H9 (cell line): ENCODE measurements at places on chromosomes 2 and 18.
A peak's percentile ranks its signal among the peaks of the same experiment; 100 is the strongest.

DNA sequence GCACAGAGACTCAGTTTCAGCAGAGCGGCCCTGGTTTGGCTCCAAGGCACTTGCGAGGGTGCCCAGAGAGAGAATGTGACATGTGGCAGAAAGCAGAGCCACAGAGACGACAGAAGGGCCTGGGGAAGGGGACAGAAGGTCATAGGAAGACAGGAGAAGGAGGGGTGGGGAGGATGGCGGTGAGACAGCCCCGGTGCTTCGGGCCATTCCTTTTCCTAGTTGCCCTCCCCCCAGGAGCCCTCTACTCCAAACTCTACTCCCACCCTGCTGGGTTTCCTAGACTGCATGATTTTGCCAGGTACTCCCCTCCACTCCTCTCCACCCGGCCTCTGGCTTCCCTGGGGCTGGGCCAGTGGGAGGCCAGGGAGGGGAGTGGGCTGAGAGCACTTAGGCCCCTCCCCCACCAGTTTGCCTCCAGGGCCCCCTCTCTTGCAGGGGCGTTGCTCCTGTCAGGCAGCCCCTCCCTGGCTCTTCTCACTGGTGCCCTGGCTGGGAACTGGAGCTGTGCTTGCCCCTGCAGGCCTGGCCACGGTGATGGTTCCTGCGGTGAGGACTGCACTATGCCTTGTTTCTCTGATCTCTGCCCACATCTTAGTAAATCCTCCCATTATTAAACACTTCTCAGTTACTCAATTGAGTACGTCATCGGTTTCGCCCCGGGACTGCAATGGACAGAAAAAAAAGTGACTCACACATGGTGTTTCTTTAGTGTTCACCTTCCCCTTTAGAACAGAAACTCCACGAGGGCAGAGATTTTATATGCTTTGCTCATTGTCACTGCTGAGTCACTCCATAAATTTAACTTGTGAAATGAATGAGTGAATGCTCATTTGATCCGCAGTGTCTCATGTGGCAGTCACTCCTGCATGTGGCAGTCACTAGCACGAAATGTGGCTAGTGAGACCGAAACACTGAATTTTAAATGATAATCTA, 58.7 kb upstream of the SP3 start:
- DNase-seq: peak; percentile 78

DNA sequence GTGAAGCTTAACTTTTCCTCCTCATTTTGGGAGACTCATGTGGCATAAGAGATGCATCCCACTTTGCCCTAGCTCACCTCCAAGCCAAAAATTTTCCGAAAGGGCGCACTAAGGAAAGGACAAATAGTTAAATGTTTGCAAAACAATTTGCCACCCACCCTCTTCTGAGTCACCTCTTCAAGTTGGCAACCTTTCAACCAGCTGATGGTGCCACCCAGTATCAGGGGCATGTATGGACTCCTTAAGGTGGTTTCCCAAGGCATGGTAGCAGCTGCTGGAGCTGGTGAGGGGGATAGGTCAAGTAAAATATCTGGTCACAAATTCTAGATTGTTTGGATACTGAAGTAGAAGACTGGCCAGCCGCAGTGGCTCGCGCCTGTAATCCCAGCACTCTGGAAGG, 17.2 kb upstream of the ITGAV start:
- DNase-seq: no peak

- DNase-seq: no peak
Observed at GRCh38 chr2:39150890-39151497, 30.1 kb upstream of the SOS1 start.

DNA sequence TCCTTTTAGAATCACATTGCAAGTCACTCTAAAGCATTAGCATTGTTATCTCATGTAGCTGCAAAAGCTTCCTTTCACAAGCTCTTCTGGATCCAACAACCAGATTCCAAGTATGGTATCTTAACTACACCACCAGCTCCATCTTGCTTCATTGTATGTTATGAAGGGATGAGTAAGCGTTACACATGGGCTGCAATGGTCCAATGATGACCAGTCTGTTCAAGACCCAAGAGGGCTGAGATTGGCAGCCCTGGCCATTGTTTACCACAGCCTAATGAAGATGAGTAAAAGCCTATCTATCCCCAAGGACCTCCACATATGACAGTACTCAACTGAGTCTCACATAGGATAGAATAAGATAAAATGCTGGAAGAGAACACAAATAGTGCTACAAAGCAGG, 6.3 kb downstream of the CFLAR start:
- DNase-seq: no peak

DNA sequence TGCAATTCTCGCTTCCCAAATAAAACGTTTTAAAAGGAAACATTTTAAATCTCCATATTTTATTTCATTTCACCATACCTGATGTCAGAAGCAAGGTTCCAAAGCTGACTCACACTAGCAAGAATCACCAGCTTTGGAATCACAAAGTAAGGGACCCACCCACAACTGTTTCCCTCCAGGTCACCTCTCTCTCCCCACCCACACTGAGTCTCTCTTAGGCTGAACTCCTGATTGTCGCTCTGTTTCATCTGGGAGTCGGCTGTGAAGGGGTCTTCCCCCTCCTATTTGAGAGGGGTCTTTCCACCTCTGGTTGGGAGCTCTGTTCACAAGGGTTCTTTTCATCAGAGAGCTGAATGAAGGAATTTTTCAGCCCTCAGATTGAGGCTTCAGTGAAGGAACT, 128.1 kb downstream of the L3MBTL4 start:
- DNase-seq: no peak

DNA sequence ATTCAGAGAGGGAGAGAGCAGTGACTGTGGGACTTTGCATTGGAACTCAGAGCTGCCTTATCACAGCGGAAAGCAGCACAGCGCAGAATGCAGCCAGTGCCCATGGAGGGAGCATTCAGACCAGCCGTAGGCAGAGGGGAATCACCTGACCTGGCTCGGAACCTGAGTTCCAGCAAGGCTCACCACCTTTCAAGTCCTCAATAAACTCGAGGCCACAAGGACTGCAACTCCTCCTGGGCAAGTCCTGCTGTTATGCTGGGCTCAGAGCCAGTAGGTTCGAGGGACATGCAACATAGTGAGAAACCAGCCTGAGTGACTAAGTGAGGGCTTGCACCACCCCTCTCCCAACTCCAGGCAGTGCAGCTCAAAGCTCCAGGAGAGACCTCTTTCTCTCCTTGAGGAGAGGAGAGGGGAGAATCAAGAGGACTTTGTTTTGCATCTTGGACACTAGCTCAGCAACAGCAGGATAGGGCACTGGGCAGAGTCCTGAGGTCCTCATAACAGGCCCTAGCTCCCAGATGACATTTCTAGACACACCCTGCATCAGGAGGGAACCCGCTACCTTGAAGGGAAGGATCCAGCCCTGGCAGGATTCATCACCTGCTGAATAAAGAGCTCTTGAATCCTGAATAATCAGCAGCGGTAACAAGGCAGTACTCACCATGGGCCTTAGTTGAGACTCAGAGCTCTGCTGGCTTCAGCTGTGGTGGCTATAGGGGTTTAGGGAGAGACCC, 136.8 kb upstream of the OTOS start:
- no peak for DNase-seq

DNA sequence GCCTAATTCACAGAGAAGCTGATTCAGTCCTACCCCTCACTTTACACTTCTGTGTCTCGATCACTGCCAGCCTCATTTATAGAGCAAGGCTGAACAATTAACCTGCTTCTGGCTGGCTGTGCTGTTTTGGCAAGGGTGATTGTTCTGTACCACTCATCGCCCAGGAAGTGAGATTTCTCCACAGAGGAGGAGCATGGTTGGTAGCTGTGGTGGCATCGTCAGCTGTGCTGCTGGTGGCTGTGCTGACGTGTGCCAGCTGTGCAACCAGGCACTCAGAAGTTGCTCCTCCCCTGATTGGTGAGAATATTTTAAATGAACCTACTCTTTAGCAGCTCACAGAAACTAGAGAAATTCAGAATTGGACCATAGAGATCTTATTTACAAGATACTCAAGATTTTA, 158.3 kb downstream of the EML6 start:
- no peak for DNase-seq

DNA sequence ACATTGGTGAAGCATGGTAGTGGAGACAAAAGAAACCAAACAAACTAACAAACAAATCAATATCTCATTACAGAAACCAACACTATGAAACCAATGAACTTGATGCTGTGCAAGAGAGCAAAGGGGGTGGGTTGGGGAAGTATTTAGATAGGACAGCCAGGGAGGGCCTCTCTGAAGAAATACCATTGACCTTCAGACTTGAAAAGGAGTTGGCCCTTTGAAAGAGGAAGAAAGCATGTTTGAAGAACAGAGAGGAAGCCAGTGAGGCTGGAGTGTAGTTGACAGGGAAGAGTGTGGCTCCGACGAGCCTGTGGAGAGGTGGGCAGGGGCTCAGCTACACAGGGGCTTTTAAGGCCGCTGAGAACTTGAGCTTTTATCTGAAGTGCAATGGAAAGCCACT, 151.0 kb upstream of the GATA6 start:
- no peak for DNase-seq

- no peak for DNase-seq
Observed at GRCh38 chr18:78542204-78542603, 437.4 kb upstream of the SALL3 start.

- no peak for DNase-seq
Observed at GRCh38 chr2:168146892-168147810, 100.2 kb downstream of the STK39 start.

GRCh38 chr2:235584638-235585007, 90.8 kb downstream of the AGAP1 start:
- DNase-seq: no peak

DNA sequence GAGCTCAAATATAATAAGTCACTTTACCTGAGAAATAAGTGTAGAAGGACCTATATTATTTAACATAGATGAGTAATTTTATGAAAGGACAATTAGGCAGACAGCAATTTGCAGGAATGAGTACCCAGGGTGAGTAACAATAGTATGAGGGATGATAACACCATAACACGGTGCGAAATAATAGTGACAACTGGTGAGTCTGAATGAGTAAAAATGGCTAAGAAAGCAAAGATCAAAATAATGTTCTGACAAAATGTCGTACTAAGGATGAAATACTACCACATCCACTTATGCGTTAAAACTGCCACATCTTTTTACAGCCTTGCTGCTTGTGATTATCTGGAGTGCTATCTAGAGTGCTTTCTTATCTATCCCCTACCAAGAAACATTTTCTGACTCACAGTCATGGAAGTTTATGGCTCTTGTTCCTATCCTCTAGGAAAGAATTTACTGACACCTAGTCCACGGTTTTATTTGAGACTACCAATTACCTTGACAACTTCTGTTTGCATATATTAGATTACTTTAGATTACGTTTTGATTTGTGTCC, 929.7 kb downstream of the LRP1B start:
- no peak for DNase-seq

DNA sequence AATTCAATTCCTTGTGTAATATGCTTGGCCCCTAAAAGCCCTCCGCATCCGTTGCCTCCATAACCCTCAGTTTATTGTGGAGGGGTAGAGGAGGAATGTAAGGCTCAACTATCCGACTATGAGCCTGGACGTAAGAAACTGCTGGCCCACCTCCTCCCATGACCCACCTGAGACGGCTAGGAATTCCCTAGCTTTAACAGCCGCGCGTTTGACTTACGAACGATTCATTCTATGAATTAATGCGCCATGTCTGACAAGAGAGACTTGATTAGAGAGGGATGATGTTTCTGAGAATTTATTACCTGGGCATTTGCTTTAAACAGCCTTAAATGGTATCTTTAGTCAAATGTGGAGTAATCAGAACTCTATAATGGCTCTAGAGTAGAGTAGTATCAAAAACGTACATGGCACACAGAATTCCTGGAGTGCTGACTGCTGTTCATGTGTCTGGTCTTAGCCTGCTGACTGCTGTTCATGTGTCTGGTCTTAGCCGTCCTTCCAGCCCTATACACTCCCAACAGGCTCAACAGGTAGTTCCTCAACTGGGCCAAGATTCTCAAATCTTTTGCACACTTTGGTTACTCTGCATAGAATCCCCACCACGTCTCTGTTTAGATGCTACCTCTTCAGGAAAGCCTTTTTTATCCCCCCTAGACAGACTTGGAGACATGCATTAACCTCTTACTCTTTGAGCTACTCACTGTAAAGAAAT, 899 bp upstream of the GFPT1 start:
- no peak for DNase-seq

- no peak for DNase-seq
Observed at GRCh38 chr2:209368914-209369313, 54.9 kb upstream of the MAP2 start.

DNA sequence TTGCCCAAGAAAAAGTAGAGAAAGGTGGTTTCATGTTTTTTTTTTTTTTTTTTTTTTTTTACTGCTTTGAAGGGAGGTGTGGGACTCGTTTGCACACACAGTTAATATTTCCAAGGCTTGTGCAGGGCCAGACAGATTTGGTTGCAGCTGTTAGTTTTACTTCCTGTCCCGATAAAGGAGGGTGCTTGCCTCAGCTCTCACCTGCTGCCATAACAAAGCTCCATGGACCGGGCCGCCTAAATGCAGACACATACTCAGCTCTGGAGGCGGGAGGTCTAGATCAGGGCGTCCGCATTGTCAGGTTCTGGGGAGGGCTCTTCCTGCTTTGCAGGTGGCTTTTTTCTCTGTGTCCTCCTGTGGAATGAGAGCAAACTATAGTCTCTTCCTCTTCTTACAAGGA, 69.9 kb downstream of the ODC1 start:
- no peak for DNase-seq

- no peak for DNase-seq
Observed at GRCh38 chr2:15875969-15876705, 64.2 kb upstream of the MYCN start.

DNA sequence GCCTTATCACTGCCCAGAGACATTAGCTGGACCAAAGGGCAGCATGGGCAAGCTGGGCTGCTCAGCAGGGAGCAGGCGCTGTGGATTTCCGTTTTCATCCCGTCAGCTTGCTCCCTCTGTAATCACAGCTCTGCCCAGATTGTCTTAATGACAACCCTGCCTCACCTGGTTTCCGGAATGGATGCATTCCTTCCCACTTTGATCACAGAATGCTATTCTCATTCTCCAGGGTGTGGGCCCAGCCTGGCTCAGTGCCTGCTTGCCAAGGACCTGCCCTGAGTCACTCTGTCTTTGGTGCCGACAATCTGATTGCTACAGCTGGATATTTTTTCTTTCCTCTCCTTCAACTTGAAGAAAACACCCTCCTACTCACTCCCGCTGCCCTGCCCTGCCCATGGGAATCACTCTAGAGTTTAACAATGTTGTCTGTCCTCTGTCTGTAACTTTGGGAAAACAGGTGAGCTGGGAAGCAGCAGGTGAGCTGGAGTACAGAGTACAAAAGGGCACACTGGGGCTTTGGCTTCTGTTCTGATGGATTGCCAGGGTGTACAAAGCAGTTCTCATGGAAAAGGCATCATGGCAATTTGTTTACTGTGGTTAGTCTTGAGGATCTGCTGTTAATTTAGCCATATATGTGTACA, 27.2 kb upstream of the FAM136A start:
- peak; percentile 59 for DNase-seq
